Activated naive CD4-positive, alpha-beta T cell treated with anti-CD3 and anti-CD28 coated beads, Interleukin-2, amount 50 U/mL, for 72 hours (primary cell): ENCODE measurements at places on chromosomes 6 and 20. TPM values are rescaled to one million over a fixed set of nuclear protein-coding genes. Genes with fewer than 3 reads are reported as not detected.

DNA sequence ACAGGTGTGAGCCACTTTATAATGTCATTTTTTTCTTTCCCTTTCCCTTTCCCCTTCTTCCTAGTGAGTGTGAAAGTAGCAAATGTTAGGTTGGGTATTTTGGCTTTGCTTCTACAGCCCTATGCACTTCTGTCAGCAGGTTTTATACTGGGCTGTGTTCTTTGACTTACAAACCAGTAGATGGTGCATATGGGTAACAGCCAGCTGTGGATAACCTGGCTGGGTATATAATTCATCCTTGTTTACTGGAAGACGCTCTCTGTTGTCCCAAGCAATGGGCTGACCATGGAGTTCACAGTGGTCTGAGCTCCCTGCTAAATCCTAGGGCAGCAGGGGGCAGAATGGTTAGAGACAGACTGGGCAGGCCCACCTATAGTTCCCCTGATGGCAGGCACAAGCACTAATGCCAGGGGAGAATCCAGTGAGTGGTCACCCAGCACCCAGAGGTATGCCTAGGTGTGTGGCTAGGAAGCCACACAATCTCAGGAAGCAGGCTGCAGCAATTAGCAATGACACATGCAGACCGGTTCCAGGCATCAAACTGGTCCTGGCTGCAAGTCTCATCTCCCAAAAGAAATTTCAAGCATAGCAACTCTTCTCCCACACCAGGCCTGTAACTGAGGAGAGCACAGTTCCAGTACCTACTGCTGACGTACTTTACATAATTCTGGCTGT lies 592.7 kb upstream of the MAN1A1 start:
- DNase-seq: no peak

DNA sequence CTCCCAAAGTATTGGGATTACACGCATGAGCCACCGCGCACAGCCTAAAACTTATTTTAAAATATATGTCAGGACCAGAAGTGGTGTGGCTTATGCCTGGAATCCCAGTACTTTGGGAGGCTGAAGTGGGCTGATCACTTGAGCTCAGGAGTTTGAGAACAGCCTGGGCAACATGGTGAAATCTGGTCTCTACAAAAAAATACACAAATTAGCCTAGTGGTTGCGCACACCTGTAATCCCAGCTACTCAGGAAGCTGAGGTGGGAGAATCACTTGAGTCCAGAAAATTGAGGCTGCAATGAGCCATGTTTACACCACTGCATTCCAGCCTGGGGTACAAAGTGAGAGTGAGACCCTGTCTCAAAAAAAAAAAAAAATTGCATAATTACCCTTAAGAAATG lies 13.7 kb downstream of the PXT1 start:
- DNase-seq: no peak

- DNase-seq: no peak
Observed at GRCh38 chr20:52246366-52246765, 54.8 kb upstream of the ZFP64 start.

- DNase-seq: no peak
Observed at GRCh38 chr6:142918339-142919042, 26.5 kb downstream of the HIVEP2 start.

- no peak for DNase-seq
Observed at GRCh38 chr6:15370733-15371671, 125.1 kb downstream of the JARID2 start.

DNA sequence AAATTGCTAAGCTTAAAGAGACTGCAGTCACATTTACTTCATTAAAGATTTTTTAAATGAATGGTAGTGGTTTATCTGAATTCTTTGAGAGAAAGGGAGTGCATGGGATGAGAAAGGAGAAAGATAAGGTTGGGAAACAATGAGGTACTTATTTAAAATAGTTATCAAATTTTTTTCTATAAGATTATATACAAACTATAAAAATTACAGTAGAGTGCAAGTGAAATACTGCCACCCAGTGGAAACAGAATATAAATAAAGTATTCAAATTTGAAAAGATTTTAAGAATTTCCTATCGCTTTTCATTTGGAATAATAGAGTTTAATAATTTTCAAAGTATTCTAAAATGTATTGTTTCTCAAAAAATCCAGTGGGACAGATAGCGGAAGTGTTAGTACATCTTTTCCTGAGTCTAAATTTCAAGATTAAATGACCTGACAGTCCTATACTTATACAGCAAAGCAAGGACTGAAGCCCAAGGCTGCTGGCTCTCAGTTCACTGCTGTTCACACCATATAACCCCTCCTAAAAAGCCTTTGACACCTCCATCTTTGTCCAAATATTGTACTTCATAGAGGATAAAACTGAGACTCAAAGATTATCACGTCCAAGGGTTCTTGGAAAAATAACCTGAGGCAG lies 31.1 kb downstream of the EPM2A start:
- DNase-seq: no peak

GRCh38 chr20:58017970-58018530 lies 210.4 kb downstream of the ANKRD60 start:
- no peak for DNase-seq

DNA sequence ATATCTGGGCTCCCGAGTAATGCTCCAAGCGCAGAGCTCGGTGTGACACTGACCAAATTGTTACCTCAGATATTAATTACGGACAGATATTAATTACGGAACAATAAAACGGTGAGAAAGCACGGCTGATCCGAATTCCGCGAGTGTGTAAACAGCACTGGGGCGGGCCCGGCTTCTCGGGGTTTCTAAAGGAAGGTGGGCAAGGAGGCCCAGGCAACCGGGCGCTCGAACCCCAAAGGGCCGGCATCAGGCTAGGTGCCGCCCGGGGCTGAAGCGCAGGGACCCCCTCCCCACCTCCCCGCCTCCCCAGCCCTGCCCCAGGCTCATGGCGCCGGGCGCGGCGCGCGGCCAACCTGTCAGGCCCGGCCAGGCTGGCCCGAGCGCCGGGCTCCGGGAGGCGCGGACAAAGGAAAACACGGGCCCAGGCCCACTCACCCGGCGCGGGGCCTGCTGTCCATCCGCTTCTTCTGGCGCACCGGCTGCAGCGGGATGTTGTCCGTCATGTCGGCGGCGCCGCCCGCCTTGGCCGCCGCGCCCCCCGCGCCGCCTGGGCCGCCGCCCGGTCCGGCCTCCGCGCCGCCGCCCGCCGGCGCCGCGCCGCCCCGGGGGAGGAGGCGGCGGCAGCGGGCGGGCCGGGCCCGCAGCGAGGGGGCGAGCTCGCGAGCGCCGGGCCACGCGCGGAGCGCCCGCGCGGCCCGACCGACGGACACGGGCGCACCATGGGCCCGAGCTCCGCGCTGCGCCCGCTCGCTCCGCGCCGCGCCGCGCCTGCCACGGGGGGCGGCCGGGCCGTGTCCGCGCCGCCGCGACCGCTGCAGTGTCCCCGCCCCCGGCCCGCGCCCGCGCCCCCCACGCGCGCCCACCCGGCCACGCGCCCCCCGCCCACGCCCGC lies at the start of gene ATP9A:
TSS of gene ATP9A (minus strand) at position 524 of the 892 bp plus-strand sequence. CDS start at position 503, 21 bp downstream.
- DNase-seq: no peak

DNA sequence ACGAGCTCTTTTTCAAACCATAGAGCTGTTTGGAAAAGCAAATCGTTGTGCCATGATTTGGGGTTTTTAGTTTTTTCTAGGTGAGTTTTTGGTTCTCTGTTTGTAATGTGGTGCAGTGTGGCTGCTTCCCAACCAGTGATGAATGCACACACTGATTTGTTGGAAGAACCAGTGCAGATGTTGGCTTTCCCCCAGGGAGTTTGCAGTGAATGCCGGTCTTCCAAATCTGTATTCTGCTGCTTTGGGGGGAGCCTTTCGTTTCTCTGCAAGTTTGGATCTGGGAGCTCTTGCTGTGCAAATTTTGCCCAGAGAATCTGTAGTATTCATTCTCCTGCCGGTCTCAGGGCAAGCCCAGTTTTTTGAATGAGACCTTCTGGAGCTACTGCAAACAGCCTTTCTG lies 14.5 kb downstream of the HECA start:
- DNase-seq: no peak

DNA sequence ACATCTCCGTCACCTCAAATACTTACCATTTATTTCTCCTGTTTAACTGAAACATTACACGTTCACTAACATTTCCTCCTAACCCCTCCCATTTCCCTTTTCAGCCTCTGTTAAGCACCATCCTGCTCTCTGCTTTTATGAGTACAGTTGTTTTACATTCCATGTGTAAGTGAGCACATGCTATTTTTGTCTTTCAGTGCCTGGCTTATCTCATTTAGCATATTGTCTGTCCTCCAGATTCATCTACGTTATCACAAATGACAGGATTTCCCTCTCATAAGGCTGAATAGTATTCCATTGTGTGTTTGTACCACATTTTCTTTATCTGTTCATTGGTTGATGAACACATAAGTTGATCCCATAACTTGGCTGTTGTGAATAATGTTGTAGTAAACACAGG lies 22.7 kb downstream of the TAF11 start:
- no peak for DNase-seq

DBNDD2 gene
- 22.7 TPM for total RNA-seq

RSPH4A gene
- 0.12 TPM for total RNA-seq

ARMH2 gene
- total RNA-seq: 0.31 TPM

SLC22A3 gene
- not detected for total RNA-seq
